Ovary (tissue), 10 donors: ENCODE measurements at places on chromosomes 11 and 22.

DNA sequence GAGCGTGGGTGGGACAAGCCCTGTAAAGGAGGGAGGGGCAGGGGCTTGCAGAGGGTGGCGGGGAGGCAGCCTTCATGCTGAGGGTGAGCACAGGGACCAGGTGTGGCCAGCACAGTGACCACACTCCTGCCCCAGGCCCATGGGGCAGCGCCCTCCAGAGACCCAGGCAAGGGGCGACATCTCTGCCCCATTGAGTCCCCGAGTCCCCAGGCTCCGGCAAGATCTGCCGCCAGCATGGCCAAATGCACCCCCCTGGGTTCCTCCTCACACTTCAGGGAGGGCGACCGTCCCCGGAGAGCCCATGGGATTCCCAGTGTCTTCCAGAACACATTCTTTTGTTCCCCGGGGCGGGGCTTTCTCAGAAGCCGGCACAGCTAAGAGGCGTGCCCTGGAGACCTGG, 362.5 kb downstream of the TBC1D22A start:
- H3K27ac ChIP-seq = no peak overlapping the region
- no peaks in the 10 kb centered on the region for H3K27me3 ChIP-seq
- no peak overlapping the region for H3K4me3 ChIP-seq
- H3K36me3 ChIP-seq = no peaks in the 10 kb centered on the region

GRCh38 chr11:122937983-122938382, 43.7 kb downstream of the BSX start:
- H3K36me3 ChIP-seq = no peaks in the 10 kb centered on the region
- H3K27ac ChIP-seq = no peak overlapping the region
- no peak overlapping the region for H3K4me3 ChIP-seq
- no peak for DNase-seq
- H3K4me1 ChIP-seq = no peaks in the 10 kb centered on the region

- no peaks in the 10 kb centered on the region for H3K27me3 ChIP-seq
- no peaks in the 10 kb centered on the region for H3K4me1 ChIP-seq
- no peak for DNase-seq
- no peak overlapping the region for H3K4me3 ChIP-seq
- H3K27ac ChIP-seq = no peak overlapping the region
These were observed 49.1 kb upstream of the CAPRIN1 start for GRCh38 chr11:34002420-34002819.

DNA sequence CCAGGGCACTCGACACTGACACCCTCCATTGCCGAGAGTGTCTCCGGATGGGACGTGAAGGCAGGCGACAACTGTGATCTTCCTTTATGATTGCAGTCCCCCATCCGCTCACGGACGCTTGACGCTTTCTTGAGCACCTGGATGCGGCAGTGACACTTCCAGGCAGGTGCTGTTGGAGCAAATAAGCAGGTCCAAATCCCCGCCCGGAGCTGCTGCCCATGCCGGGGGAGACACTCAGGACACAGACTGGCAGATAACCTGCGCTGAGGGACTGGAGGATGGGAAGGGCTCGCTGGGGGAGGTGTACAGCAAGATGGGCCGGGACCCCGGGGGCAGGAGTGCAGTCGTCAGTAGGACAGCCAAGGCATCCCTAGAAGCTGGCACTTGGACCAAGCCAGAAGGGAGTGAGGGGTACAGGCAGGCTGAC, 1403.5 kb downstream of the BRD1 start:
- no peaks in the 10 kb centered on the region for H3K36me3 ChIP-seq
- no peak for DNase-seq
- H3K27ac ChIP-seq = no peak overlapping the region
- H3K4me3 ChIP-seq = no peak overlapping the region
- no peaks in the 10 kb centered on the region for H3K27me3 ChIP-seq

GRCh38 chr11:73188301-73188700, 29.8 kb upstream of the P2RY2 start:
- H3K27ac ChIP-seq = no peak overlapping the region
- DNase-seq = no peak
- H3K4me1 ChIP-seq = peaks cover 8% of the 10 kb centered on the region
- H3K27me3 ChIP-seq = no peaks in the 10 kb centered on the region
- no peaks in the 10 kb centered on the region for H3K36me3 ChIP-seq

DNA sequence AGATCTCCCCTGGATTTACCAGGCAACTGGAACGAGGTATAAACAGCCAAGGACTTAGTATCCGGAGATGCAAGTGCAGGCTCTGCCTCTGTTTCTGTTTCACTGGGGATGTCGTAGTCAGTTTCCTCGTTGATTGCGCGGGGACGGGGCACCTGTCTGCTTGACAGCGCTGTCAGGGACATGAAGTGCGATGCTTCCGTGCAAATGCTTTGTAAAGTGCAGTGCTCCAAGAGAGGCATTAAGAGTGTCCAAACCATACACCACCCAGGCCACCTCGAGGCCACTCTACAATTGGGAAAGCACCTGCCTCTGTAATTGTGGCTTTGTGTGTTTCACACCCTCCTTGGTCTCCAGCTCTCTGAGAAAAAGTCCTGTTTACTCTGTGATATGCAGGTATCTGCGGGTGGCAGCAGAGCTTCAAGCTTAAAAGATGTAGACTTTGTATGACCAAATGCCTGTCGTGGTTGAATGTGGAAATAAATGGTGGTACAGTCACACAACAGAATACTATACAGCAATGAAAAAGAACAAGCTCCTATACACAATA, 18.6 kb upstream of the CD5 start:
- H3K36me3 ChIP-seq = no peaks in the 10 kb centered on the region
- H3K4me1 ChIP-seq = no peaks in the 10 kb centered on the region
- no peaks in the 10 kb centered on the region for H3K27me3 ChIP-seq
- H3K27ac ChIP-seq = no peak overlapping the region
- H3K4me3 ChIP-seq = no peak overlapping the region

GRCh38 chr11:9660886-9661285, 3.0 kb upstream of the SWAP70 start:
- no peak overlapping the region for H3K4me3 ChIP-seq
- no peak for DNase-seq

GRCh38 chr11:108906826-108907225, 242.0 kb downstream of the DDX10 start:
- H3K27ac ChIP-seq = no peak overlapping the region
- H3K36me3 ChIP-seq = no peaks in the 10 kb centered on the region
- no peak for DNase-seq
- no peak overlapping the region for H3K4me3 ChIP-seq
- peaks cover 2% of the 10 kb centered on the region for H3K4me1 ChIP-seq
